ENCODE measurements at places on chromosomes 1 and 21.
A peak's percentile ranks its signal among the peaks of the same experiment; 100 is the strongest.

- DNase-seq: no peak
Observed at GRCh38 chr1:176866011-176866714, 298.3 kb downstream of the ASTN1 start.

DNA sequence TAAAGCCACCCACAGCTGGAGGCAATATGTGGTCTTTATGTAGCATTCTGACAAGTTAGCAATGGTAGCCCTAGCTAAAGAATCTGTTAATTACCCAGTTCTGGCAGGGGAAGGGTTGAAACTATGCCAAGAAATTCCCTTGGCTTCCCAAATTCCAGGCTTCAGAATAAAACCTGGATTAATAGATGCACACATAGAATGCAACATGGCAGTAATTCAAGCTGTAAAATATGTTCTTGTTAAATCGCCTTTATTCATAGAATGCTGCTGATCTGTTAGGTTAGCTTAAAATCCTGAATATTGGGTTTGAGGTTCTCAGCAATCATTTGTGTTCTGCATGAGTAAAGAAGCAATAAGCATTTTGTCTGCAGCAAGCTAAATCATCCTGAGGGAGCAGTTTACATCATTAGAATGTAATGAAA lies 80.1 kb downstream of the ZNF326 start:
- no peak for DNase-seq

GRCh38 chr1:35463232-35463631 lies 94.0 kb downstream of the KIAA0319L start:
- DNase-seq: no peak

DNA sequence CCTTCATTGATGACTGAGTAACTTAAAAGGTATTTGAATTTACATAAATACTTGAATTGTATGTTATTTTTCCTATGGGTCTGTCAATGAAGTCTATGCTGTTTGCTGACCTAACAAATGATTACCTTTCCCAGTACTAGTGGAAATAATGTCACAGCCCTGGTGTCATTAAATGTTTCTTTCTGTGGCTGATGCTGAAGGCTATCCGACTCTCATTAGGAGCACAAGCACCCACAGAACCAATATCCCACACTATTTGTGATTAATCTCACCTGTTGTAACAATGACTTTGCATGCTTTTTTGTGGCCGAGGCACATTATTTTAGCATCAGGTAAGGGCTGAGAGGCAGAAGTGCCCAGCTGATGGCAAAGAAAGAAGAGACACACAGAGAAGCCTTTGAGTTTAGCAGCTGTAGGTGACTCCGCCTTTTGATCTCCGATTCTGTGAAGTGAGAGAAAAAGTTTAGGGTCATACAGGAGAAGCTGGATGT lies 25.8 kb upstream of the TRIM45 start:
- DNase-seq: no peak

- DNase-seq: no peak
Observed at GRCh38 chr1:29136391-29136915, 12.8 kb upstream of the TMEM200B start.

GRCh38 chr1:78617615-78618026 lies 2.6 kb upstream of the IFI44L start:
- peak; percentile 73 for DNase-seq

GRCh38 chr1:47227341-47228232 lies 4.4 kb downstream of the TAL1 start:
- DNase-seq: no peak

DNA sequence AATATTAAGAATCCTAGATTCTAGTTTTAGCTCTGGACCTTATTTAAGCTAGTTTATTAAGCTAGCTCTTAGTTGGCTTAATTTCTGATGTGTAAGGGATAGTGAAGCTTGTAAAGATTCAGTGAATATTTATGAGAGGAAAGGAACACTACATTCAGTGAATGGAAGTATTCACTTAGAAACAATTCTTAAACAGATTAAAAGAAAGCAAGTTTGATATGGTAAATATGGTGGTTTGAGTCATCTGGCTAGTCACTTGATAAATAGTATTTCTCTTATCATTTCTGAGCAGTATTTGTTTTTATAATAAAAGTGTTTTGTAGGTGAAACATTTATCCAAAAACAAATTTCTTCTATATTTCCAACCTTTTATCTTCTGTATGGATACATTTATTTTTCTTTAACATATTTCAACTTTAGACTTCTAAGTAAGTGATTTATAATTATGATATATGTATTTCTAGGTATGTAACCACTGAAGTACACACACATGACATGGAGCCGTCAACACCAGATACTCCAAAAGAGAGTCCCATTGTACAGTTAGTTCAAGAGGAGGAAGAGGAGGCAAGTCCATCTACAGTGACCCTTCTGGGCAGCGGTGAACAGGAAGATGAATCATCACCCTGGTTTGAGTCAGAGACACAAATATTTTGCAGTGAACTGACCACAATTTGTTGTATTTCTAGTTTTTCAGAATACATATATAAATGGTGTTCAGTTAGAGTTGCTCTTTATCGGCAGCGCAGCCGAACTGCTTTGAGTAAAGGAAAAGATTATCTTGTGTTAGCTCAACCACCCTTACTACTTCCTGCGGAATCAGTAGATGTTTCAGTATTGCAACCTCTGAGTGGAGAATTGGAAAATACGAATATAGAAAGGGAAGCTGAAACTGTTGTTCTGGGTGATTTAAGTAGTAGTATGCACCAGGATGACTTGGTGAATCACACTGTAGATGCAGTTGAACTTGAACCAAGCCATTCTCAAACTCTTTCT lies 55.6 kb downstream of the SUCO start:
- no peak for DNase-seq

DNA sequence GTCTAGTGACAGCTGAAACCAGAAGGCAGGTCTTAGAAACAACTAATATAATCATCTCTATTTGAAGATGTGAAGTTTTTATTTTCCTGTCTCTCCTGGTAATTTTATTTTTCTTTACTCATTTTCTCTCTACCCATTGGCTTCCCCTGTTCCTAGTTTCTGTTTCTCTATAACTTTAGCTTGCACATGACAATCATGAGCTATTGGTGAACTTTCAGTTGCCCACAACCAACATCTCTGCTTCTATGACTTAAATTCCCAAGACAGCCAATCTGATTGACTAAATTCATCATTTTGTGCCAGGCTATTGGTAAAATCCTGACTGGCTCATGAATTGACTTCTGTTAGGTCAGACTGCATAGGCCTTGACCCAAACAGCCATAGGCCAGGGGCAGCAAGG lies 13.7 kb upstream of the ACADM start:
- no peak for DNase-seq

- peak; percentile 46 for DNase-seq
Observed at GRCh38 chr1:234214129-234214910, 158.9 kb upstream of the COA6 start.

GRCh38 chr1:6486433-6487011 lies 4.9 kb downstream of the PLEKHG5 start:
- DNase-seq: peak; percentile 88

DNA sequence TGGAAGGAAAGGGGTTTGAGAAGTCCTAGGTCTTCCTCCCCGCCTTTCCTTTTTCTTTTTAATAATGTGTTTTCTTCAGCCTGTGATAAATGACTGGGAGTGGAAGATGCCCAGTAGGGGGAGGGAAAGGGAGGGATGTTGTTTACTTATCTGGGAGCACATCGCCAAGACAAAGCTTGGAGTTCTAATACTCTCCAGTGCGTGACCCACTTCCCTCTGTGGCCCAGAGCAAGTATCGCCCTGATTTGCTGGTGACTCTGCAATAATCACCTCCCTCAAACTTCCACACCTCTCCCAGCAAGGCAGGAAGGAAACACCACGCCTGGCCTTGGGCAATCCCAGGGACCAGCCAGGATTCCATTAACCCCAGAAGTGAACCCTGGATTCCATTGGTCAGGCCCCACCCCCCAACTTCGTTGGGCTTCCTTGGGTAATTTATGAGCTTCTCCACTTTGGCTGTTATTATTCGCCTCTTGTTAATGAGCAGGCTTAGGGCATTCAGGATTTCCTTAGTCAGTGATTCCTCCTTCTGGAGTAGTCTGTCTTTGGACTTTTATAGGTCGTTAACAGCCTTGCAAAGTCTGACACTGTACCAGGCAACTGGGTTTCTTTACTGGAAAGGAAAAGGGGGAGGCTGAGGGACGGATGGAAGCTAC lies 24.3 kb upstream of the GRHL3 start:
- DNase-seq: no peak

- no peak for DNase-seq
Observed at GRCh38 chr1:97943354-97943753, 22.5 kb upstream of the DPYD start.

- no peak for DNase-seq
Observed at GRCh38 chr1:116772648-116773045, 18.4 kb downstream of the CD2 start.

GRCh38 chr1:41222496-41222895 lies 19.6 kb downstream of the SCMH1 start:
- DNase-seq: no peak

DNA sequence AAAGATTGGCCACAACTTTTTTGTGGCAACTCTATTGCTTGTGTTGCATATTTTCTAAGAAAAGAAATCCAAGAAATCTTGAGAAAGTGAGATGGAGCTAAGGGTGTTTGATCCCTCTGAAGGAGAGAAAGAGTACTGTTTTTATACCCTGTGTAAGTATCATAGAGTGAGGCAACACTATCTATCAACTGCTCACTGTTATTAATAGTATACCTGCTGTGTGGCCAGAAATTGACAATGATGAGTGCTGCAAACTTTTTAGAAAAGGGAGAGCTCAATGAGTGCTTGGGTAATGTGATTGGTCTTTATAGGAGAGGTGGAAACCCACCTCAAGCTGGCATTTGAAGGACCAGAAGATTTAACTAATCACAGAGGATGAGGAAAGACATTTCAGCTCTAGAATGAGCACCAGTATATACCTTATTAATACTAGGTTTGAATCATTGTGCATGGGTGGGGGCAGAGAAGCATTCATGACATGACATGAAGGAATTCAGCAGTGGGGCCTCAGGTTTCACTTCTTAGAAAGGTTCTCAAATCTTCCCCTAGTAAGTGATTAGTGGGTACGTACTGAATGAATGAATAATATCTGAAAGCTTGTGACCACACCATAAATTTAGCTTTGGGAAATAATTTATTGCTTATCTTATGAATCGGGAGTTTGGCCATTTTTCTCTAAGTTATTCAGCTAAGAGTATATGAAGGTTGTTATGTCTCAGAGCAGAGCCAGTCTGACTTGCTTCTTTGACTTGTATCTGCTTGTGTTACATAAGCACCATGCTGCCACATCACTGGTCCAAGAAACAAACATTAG lies 169.2 kb upstream of the SGIP1 start:
- no peak for DNase-seq

GRCh38 chr21:32340863-32341848 lies 42.5 kb downstream of the MRAP start:
- no peak for DNase-seq

DNA sequence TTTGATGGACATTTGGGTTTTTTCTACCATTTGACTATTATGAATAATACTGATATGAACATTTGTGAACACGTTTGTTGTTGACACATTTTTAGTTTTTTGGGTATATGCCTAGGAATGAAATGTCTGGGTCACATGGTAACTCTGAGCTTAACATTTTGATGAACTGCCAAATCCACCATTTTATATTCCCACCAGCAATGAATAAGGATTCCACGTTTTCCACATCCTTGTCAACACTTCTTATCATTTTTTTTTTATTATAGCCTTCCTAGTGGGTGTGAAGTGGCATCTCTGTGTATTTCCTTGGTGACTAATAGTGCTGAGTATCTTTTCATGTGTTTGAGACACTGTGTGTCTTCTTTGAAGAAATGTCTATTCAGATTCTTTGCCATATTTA lies 67.6 kb downstream of the RASAL2 start:
- no peak for DNase-seq

- no peak for DNase-seq
Observed at GRCh38 chr1:212827171-212827776, 20.2 kb downstream of the SPATA45 start.

- no peak for DNase-seq
Observed at GRCh38 chr1:88375977-88376376, 308.1 kb upstream of the PKN2 start.

DNA sequence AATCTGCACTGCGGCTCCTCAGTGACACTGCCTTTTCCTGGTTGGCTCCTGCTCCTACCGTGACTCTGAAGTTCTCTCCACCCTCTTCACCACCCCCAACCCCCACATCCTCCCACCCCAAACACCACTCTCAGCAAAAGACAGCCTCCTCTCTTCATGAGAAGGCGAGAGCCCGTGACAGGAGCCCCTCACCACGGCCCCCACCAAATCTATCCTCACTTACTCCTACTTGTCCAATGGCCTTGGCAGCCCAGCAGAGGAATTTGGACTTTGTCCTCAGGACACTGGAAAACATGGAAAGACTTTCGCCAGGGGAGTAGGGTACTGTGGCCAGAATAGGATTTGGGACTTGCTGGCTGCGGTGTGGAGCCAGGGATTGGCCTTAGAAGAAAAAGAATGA lies 6.9 kb downstream of the TMEM125 start:
- no peak for DNase-seq

DNA sequence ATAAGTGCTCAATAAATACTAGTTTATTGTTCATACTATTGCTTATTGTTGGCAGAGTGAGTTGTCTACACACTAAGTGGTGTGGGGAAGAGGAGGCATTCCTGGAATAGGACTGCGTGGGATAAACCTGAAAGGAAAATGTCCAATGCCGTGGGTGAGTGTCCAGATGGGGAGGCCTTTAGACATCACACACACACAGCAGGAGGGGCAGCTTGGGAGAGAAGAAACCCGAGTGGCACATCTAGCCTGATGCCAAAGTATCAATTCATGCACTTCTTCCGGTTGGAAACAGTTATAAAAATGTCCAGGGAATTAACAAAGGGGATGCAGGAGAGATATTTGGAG lies 27.3 kb downstream of the CCN1 start:
- no peak for DNase-seq

- DNase-seq: peak; percentile 65
Observed at GRCh38 chr1:53560581-53561502, 101.6 kb downstream of the DMRTB1 start.

- DNase-seq: no peak
Observed at GRCh38 chr1:223642237-223642636, 23.3 kb downstream of the CAPN8 start.

DNA sequence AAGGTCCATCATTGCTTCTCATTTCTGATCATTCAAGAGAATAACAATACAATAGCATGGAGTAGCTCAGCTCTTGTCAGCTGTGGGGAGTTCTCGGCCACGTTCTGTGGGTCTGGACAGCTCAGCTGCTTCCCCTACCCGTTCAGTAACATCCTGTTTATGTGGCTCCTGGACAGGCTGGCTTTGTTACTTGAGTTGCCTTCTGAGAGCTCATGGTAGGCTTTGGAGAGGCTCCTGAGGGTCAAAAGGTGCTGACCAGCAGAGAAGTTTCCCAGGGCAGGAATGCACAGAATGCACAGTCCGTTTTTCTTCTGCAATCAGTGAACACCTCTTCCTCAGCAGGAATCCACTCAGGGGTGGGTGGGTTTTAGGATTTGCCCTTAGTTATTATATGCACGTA lies 36.0 kb downstream of the KAZN start:
- DNase-seq: no peak

- no peak for DNase-seq
Observed at GRCh38 chr1:248871837-248872401, 13.0 kb upstream of the ZNF692 start.

DNA sequence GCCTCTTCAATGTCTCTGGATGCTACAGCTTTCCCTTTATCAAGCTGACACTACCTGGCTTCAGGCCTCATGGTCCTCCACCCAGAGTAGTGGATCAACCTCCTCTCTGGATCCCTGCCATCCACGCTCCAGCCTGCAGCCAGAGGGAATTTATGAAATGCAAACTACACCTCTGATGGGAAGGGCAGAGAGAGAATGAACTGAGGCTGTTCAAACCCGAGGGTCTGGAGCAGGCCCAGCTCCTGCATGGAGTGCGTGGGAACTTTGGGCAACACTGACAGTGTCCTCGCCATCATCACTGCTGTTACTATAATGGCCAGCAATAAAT lies 157.8 kb downstream of the TRABD2B start:
- peak; percentile 24 for DNase-seq

GRCh38 chr1:38328278-38329035 lies 281.9 kb upstream of the POU3F1 start:
- DNase-seq: no peak

All from right hindlimb (tissue), 1 donor.